ENCODE measurements at places on chromosomes 5 and 9.
A peak's percentile ranks its signal among the peaks of the same experiment; 100 is the strongest.

DNA sequence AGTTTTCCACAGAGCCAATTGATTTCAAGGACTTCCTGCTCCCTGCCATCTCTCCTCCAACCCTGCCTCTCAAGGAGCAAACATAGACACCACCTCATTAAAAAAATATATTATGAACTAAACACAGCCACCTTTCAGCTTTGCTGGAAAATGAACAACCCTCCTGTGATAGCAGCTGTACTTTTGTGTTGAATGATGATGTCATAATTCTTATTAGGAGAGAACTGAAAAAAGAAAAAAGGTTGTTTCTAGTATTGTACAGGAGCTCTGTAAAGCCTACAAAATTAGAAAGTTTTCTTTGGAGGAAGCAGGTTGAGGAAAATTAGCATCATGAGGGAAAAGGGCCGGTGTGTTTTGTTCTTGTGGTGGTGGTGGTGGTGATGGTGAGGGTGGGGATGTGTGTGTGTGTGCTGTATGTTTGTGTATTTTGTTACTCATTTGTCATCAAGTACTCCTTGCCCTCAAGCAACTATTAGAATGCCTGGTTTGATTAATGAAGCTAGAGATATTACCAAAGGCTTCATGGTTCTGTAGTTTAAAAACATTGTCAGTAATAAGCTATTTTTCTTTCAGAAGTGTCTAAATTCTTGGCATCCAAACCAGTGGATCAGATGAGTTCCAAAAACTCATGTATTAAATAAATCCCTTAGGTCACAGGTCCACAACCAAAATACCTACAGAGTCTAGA, 405.9 kb downstream of the TLE4 start:
- peak; percentile 3 for DNase-seq

- no peak for DNase-seq
Measured at GRCh38 chr9:107620801-107621200, 131.2 kb upstream of the KLF4 start.

DNA sequence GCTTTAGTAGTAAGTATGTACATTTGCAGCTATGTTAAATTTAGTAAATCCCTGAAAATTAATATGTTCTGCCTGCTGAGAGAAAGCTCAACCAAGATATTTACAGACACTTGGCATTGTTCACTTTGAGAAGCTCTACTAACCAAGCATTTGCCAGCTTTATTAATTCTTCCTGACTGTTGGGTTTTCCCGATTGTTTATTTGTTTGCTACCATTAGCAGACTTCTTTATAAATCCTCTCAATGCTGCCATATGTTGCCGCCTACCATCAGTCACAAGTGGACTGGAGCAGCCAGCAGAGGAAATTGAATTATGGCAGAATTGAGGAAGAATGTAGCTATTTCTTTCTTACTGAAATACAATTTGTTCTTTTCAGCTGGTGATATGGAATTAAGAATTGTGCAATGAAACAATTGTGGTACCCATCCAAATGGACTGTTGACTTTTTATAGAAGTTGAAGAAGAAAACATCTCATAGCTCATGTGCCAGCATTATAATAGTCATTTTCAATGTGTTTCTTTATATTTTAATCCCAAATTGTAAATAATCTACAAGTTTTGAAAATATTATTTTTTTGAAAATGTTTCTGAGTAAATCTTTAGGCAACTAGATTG, 588.7 kb upstream of the CDH6 start:
- DNase-seq = no peak

DNA sequence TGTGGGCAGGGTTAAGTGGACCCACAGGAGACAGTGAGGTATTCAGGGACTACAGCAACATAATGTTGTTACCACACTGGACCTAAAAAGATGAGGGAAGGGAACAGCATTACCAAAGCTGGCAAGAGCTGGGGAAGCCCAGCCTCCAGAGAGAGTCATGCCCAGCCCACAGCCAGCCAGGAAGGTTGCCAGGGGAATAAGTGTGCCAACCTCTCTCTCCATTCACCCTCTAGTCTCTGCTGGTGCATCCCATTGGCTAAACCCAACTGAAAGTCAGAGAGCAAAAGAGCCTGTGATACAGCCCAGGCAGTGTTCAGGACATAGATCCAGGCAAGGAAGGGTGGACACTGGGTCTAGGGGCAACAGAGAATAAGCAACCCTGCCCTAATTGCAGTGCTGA, 35.8 kb upstream of the AFAP1L1 start:
- no peak for DNase-seq

GRCh38 chr5:9020996-9021395, 524.9 kb downstream of the SEMA5A start:
- no peak for DNase-seq

DNA sequence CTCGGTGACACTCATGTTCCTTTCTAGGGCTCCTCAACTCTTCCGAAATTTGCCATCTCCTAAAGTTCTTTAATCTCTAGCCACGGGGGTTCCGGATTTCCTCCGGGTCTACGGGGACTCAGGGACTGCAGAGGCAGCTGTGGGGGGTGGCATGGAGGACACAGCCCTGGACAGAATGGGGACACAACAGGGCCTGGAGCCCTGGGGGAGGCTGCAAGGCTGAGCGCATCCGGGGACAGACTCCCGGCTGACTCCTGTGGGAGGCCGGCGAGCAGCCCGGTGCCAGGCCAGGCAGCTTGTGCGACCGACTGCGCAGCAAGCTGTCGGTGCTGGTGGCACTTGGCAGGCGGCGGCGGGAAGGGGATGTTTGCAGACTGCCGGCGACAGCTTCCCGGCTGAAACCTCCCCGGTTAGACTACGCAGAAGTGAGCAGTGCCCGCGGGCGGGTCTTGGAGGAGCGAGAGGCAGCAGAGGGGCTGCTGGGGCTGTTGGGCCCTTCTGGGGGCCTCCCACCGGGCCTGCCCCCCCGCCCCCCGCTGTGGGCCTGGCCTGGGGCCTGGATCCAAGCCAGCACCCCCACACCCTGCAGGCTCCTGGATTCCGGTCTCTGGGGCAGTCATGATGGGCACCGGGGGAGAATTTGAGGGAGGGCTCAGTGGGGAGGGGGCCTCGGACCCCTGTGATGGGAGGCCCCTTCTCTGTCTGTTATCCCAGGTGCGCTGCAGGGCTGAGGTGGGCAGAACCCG, 28.7 kb upstream of the UBAC1 start:
- DNase-seq = no peak

DNA sequence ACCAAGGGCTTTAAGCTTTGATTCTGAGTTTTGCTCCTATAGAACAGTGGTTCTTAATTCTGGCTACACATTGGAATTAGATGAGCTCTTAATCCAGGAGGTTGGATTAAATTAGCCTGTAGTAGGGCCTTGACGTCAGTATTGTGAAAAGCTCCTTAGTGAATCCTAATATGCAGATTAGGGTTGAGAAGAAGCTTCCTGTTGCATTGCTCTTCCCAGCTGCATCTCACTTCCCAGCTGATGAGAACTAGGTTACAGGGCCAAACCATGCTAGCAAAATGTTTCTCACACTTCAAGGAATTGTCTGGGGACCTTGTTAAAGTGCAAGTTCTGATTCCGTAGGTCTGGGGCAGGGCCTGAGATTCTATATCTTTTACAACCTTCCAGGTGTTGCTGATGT, 300.0 kb downstream of the ZSWIM6 start:
- DNase-seq = no peak

- DNase-seq = no peak
Measured at GRCh38 chr9:134053941-134054761, 13.7 kb downstream of the BRD3 start.

DNA sequence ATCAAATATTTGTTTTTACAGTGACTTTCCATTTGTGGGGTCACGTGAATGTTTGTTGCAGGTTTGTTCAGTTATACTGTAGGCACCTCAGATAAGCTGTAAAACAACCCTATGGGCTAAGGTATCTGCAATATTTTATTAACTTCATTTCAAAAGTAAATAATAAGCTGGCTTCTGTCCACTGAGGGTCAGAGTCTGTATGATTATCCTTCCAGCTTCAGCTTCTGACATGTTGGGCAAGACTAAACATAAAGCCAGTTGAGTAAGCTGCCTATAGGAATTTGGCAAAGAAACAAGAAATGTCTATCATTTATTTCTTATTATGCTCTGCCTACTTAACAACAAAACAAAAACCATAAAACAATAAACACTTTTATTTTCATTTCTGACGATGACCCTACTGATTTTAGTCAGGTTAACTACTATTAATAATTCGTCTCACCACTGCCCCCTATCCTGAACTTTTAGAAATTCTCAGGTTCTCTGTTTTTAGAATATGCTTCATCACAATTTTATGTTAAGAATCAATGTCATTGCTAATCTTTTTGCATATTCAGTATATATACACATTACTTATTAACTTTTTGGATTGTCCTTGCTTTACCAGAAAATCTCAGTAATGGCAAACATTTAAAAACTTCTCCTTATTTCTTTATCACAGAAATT, 413.6 kb upstream of the ADAMTSL1 start:
- peak; percentile 81 for DNase-seq

DNA sequence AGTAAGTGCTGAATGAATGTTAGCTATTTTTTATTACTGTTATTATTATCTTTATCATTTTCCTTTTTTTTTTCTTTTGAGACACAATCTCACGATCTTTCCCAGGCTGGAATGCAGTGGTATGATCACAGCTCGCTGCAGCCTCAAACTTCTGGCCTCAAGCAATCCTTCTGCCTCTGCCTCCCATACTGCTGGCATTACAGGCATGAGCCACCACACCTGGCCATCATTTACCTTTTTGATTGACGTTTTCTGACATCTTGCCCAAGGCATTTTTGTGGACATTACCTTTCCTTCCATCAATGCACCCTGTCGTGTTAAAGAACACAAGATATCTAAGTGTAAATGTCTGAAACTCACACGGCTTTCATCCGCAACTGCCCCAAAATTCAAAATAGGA, 138.2 kb downstream of the GAS1 start:
- DNase-seq = no peak

- DNase-seq = no peak
Measured at GRCh38 chr5:112918679-112919078, 3.3 kb downstream of the REEP5 start.

DNA sequence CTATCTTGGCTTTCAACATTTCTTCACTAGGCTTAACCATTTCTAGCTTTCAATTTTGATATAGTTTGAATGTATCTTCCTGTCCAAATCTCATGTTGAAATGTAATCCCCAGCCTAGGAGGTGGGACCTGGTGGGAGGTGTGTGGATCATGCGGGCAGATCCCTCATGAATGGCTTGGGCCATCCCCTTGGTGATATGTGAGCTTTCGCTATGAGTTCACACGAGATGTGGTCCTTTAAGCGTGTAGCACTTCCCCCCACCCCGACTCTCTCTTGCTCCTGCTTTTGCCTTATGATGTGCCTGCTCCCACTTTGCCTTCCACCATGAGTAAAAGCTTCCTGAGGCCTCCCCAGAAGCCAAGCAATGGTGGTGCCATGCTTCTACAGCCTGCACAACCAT, 40.6 kb downstream of the PHAX start:
- no peak for DNase-seq

DNA sequence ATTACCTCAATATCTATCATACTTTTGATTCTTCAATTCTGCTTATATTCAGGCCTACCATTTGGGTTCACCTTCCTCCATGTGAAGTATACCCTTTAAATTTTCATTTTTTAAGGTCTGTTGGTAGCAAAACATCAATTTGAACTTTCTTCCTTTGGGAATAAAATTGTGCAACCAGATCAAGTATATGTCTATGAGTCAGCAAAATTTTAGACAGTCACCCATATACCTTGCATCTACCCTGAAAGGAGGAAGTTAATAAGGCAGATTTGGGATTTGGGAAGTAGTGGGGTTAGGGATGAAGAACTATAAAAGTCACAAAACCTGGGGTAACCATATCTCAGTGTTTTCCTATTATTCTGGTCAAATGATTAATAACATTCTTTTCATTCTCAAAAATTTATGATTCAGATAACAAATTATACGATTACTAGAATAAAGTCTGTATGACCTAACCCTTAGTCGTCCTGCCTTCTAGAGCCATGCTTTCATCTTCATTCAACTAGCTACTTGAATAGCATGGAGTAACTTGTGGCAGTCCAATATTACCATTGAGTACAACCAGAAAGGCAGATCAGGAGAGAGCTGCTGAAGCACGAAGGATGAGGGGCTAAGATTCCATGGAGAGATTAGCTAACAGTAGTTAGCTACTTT, 2.8 kb upstream of the IL33 start:
- peak; percentile 65 for DNase-seq

DNA sequence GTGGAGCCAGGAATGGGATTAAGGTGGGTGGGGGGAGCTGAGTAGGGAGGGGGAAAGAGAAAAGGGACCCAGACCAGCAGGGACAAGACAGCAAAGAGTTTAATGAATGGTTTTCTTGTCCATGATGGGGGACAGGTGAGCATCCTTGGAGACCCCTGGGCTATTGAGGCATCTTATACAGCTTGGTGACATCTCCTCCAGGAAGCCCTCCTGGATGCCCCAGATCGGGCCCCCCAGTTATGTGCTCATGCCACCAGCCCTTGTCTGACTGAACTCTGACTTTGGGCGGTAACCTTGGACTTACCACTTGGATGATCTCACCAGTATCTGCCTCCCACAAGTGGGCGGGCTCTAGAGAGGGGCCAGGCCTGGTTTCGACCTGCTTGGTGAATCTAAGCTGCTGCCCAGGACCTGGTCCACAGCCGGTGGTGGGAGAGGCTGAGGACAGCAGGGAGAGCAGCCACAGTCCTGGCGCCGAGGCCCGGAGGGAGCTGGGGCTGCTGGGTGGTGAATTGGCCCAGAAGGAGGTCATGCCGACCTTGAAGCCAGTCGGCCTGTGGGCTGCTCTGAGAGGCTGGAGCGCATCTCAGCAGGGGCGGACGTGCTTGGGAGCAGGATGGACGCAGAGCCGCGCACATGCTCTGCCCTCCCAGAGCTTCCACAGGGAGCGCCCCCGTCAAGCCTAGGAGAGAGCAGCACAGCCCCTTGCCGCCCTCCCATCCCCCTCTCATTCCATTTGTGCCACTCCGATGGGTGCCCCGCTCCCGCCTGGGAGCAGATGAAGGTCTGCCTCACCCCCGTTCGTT, 36.2 kb downstream of the UNC5A start:
- DNase-seq = no peak

DNA sequence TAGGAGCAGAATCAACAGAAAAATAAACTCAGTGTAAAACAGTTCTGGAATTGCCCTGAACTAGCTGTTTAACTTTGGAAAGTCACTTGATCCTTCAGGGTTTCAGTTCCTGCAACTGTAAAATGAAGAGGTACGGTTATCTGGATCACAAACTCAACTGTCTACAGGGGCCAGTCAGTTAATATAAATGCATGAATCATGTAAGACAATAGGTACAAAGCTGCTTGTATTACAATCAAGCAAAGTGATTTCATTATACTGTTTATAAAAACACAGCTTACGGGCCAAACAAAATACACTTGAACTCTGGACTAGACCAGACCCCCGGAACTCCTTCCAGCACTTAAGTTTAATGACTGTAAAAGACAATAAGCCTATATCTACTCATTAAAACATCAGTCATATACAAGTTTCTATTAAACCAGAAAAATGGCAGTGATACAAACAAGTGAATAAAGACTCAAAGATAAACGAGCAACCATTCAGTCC, 73.0 kb downstream of the MRPS27 start:
- DNase-seq = peak; percentile 63

DNA sequence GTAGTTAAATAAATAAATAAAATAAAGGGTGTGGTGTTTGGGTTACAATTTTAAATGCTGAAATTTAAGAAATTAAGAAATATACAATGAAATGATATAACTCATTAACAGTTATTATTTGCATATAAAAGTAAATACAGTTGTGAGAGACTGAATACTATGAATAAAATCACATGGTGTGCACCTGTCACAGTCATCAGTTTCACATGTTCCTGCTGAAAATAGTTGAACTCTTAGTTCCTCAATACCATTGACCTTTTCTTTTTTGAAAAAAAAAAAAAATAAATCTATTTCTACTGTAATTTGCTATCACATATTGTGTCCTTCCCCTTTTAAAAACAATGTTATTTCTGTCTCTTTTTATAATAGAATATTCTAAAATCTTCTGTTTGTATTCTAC, 130.9 kb upstream of the CHD1 start:
- no peak for DNase-seq
